ENCODE measurements at places on chromosomes 2 and 18. TPM values are rescaled to one million over a fixed set of nuclear protein-coding genes. Genes with fewer than 3 reads are reported as not detected.
A peak's percentile ranks its signal among the peaks of the same experiment; 100 is the strongest.

The B3GNT7 gene
- 1.7 TPM for total RNA-seq

The LGALSL gene
- 12.4 TPM for total RNA-seq

The FHOD3 gene
- 6.1 TPM for total RNA-seq

The SLC5A7 gene
- 0.05 TPM for total RNA-seq

The PRSS56 gene
- total RNA-seq, result not detected

The ANTXR1 gene
- 71.7 TPM for total RNA-seq

The UPP2 gene
- total RNA-seq, result not detected

The COL6A3 gene
- total RNA-seq, result 200 TPM

The UGT1A8 gene
- total RNA-seq, result not detected

The GREB1 gene
- 14.5 TPM for total RNA-seq

The CCDC178 gene
- not detected for total RNA-seq

DNA sequence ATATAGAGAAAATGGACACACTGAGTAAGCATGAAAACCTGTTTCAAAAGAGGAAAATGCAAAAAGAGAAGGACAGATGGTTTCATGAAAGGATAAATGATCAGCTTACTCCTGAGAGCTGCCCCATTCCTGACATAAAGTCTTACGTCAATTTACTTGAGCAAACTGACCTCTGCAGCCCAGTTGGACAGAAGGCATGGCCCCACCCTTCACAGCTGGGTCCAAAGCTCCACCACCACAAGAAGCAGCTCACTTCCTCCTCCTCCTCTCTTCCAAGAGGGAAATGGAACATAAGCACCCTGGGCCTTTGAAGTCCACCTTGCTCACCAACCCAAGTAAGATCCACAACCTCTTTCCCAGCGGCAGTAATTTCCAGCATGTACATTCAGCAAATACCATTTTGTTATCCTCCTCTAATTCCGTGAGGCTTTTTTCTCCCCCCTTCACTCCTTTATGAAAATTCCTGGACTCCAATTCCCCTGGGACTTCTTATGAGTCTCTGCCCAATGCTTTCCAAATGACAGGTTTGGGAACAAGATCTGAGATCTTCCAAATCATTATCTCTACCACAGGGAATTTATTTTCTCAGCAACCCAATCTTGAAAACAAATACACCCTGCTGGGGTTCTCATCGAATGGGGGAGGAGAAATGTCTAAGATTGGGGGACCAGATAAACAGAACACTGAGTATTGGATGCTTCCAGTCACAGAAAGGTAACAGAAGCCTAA is 10.1 kb downstream of the COL4A4 start:
- no peak for DNase-seq

- DNase-seq, result no peak
Observed at GRCh38 chr2:47013383-47013782, 97.8 kb upstream of the MCFD2 start.

- DNase-seq, result no peak
Observed at GRCh38 chr2:24920809-24921441, 888 bp upstream of the ADCY3 start.

- DNase-seq, result no peak
Observed at GRCh38 chr18:46061387-46061786, 10.7 kb downstream of the PSTPIP2 start.

- no peak for DNase-seq
Observed at GRCh38 chr2:37146062-37146461, 10.7 kb downstream of the EIF2AK2 start.

GRCh38 chr2:74877781-74878433 is 44.0 kb downstream of the HK2 start:
- no peak for DNase-seq

GRCh38 chr2:229768235-229768634 is 53.9 kb upstream of the DNER start:
- DNase-seq, result peak; percentile 21

DNA sequence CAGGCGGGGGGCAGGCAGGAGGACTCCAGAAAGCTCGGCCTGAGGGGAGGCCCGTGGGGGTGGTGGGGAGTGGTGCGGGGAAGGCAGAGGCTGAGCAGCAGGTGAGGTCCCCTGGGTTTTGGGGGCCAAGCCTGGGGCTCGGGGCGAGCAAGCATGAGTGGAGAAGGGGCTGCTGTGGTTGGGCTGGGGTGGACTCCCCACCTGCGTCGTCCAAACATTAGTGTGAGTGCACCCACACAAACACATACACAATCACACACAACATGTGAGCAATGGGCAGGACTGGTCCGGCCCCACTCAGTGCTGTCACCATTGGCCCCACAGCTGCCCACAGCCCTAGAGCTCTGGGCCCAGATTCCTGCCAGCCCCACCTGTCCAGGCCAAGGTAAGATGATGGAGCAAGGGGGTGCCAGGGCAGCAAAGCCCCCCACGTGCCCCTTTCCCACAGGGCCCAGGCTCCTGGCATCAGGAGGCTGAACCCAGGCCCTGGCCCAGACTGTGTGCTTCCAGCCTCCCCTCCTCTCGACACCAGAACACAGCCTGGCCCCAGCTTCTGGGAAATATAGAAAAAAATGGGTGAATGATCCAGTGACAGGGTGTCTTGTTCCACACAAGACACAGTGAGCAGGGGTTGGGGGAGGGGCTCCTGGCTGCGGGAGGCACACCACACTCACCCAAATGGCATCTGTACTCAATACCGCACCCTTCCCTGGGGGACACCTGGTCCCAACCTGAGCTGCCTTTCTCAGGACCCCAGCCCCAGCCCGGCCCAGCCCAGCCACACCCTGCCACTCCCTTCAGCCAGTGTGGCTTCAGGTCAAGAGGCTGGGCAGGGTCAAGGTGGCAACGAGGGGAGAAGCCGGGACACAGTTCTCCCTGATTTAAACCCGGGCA is 463 bp upstream of the ALPP start:
- no peak for DNase-seq

- peak; percentile 12 for DNase-seq
Observed at GRCh38 chr18:21167641-21168377, 56.2 kb upstream of the ROCK1 start.

GRCh38 chr2:119352357-119352756 is 14.3 kb downstream of the C2orf76 start:
- DNase-seq, result no peak

DNA sequence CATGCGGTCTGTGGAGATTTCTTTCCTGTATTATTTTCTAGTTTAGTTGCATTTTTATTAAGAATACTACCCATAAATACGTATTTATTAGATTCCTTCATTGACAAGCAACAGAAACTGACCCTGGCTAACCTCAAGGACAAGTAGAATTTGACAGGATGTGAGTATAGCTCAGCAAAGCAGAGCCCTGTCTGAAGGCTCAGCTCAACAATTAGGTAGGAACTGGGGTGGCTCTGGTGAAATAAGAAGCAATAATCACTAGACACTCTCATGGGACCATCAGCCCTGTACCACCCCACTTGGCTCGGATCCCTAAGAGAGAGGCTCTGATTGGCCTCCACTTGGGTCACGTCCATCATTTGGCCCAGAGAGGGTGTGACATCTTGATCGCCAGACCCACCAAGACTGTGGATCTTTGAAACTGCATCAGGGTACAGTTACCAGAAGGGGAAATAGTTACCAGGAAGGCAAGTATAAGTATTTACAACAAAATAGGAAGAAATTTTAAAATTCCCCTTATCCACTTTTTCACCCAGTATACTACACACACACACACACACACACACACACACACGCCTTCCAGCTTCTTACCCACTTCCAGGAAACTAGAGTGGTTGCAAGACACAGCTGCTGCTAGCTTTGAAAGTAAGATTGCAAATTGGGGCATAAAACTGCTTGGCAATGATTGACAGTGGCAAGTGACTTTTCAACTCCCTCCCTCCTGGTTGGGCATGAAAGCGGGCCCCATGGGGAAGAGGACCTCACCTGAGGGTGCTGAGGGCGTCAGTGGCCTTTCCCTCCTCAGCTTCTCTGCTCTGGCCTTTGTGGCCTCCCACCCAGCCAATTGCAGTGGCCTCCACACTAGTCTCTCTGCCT is 41.8 kb downstream of the KCTD18 start:
- no peak for DNase-seq

DNA sequence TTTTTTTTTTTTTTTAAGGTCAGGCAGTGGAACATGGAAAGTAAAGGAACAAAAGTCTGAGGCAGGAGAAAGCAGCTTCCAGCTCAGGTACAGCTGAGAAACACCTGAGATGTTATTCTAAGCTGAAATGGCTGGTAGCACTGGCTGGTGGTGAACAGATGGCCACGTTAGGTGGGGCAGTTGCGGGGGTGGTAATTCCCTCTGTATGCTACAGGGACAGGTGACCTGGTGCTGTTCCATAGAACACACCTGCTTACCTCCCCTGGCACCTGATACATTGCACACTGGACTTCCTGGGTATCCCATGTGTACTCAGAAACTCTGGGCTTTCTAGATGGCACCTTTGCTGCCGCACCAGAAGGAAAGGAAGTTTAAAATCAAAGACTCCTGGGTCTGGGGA is 333.3 kb downstream of the SLC8A1 start:
- no peak for DNase-seq

GRCh38 chr2:134532537-134532936 is 186.3 kb downstream of the TMEM163 start:
- DNase-seq, result no peak

- DNase-seq, result no peak
Observed at GRCh38 chr2:179253226-179253625, 11.4 kb downstream of the SESTD1 start.

DNA sequence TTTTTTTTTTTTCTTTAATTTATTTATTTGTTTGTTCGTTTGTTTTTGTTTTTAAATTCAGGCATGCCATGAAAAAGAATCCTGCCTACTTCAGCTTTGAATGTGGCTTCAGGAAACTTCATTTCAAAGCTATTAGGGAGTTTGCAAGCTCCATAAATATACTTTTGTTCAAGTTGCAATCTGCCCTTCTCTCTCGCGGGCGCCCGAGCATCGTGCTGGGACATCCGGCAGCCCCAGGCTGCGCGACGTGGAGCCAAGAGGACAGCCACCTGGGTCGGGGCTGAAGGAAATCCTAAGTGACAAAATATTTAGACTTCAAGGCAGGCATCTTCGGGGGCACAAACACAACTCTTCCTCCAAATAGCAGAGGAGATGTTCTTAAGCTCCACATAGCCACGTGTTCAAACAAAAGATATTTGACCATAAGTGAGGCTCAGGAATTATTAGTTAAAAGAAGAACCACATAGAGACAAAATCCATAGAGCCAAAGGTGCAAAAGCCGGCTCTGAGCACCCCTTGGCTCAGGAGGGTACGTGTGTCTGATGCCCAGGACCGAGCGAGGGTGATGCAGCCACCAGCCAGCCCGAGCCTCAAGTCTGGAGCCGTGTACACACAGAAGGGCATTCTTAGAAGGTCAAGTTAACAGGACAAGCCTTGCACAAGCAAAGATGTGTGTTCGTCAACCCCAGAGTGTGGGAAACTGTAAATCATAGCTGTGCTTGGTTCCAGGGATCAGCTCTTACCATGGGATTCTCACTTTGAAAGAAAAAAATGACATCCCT is 256.5 kb upstream of the SALL3 start:
- DNase-seq, result no peak

DNA sequence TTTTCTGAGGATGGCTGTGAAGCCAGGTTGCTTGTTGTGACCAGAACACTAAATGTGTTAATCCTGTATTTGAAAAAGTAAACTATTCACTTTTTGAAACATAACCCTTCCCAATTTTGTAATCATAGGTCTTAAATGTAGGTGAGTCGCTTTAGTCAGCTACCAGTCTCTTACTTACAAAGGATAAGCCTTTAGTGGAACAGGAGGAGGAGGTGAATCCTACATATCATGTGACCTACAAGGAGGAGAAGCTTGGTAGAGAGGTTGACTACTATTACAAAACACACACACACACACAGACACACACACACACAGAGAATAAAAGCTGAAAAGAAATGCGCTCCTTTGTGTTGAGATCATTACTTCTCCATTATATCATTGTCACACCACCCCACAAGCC is 59.9 kb upstream of the SPAG16 start:
- no peak for DNase-seq

GRCh38 chr2:60353406-60353800 is 200.1 kb downstream of the BCL11A start:
- no peak for DNase-seq

DNA sequence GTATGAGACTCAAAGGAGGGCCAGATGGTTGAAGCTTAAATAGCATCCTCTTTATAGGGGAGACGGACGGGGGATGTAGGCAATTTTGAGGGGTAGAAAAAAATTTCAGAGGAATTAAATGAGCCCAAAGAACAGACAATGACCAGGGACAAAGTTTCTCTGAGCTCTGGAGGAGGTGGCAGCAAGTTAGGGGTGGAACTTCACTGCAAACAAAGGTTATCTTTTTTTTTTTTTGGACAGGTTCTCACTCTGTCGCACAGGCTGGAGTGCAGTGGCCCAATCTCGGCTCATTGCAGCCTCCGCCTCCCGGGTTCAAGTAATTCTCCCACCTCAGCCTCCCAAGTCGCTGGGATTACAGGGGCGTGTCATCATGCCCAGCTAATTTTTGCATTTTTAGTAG is 195.6 kb downstream of the PDE11A start:
- DNase-seq, result no peak

DNA sequence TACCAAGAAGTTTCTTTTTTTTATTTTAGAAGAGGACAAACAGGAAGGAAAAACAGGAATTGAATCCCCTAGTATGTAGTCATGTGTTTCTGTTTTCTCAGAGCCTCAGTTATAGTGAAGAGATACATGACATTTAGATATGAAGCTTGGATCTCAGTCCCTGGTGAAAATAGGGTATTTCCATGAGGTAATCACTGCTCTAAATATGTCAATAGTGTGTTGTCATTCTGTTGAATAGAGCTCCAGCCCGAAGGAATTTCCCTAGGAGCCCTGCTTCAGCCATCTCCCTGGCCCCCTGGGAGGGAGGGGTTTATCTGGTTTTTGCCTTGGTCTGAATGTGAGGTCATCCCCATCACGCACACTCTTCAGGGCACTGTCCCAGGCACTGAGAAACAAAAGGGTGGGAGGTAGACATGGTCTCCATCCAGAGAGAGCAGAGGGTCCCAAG is 47.1 kb upstream of the REL start:
- DNase-seq, result no peak

DNA sequence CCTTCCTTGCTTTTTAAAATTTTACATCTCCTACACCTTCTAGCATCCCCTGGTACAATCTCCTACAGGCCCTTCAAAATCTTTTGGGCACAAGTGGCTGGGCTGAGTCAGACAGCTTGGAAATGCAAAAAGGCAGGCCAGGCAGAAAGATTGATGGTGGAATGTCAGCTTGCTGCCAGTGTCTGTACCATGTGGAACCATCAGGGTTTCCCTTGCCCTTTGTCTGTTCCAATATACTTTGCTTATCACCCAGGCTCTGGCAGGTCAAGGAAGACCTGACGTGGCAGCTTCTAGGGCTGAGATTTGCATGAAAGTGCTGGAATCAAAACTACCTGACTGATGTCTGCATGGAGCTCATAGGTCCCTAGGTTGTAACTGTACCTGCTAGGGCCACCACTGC is 33.3 kb downstream of the GPR39 start:
- no peak for DNase-seq

- no peak for DNase-seq
Observed at GRCh38 chr2:102508863-102509262, 35.8 kb downstream of the SLC9A4 start.

DNA sequence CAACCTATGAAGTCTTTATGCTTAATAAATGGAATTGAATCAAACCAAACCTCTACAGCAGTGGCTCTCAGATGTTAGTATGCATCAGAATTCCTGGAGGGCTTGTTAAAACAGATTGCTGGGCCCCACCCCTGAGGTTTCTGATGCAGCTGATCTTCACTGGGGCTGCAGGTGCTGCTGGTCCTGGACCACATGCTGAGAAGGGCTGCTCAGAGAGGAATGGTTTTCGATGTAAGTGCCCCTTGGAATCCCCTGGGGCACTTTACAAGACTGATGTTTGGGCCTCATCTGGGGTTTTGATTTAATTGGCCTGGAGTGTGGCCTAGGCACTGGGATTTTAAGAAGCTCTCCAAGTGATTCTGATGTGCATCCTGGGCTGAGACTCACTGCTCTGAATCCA is 403.8 kb upstream of the HS6ST1 start:
- no peak for DNase-seq

- peak; percentile 95 for DNase-seq
Observed at GRCh38 chr2:227374158-227374557, 4.9 kb downstream of the TM4SF20 start.

Measured in astrocyte (in vitro differentiated cells and primary cell).